ENCODE measurements at places on chromosomes 4 and X. TPM values are rescaled to one million over a fixed set of nuclear protein-coding genes. Genes with fewer than 3 reads are reported as not detected.

- no peak for DNase-seq
These were observed 28.7 kb downstream of the PAPSS1 start for GRCh38 chr4:107691378-107691777.

The COL25A1 gene
- total RNA-seq = 0.95 TPM

DNA sequence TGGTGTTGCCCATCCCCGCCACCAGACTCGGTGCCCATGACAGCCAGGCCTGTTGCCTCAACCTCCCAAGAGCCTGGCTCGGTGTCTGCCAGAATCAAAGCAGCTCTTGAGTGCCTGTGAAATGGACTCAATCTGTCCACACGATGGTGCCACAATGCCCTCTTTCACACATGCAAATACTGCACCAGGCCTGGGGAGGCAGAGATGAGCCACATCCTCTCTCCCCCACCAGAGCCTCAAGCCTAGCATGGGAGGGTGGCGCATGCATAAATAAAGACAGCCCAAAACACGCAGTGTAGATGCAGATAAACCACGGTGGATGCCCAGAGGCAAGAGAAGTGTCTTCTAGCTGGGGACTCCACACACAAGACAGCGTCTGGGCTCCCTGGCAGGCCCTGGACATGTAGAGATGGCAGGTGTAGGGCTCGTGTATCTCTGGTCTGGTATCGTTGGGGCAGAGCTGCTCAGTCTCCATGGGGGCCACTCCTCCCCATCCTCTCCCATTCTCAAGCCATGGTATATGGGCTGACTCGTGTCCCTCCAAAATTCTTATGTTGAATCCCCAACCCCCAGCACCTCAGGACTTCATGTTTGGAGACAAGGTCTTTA, 65.6 kb downstream of the JAKMIP1 start:
- no peak for DNase-seq

- no peak for DNase-seq
These were observed 13.2 kb downstream of the DGKQ start for GRCh38 chr4:960140-960635.

The HMX1 gene
- total RNA-seq = not detected

DNA sequence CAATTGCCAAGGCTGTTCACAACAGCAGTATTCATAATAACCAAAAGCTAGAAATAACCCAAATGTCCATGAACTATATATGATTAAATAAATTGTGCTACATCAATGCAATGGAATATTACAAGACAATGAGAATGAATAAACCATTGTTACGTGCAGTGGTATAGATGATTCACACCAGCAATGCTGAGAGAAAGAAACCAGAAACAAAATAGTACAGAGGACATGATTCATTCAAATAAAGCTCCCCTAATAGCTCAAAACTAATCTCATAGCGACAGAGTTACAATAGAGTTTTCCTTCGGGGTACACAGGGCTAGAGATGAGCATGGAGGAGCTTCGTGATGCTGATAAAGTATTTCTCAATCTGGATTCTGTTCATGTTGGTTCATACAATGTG, 148.1 kb upstream of the SPANXN1 start:
- DNase-seq = no peak

The MAGEH1 gene
- total RNA-seq = 28.9 TPM

DNA sequence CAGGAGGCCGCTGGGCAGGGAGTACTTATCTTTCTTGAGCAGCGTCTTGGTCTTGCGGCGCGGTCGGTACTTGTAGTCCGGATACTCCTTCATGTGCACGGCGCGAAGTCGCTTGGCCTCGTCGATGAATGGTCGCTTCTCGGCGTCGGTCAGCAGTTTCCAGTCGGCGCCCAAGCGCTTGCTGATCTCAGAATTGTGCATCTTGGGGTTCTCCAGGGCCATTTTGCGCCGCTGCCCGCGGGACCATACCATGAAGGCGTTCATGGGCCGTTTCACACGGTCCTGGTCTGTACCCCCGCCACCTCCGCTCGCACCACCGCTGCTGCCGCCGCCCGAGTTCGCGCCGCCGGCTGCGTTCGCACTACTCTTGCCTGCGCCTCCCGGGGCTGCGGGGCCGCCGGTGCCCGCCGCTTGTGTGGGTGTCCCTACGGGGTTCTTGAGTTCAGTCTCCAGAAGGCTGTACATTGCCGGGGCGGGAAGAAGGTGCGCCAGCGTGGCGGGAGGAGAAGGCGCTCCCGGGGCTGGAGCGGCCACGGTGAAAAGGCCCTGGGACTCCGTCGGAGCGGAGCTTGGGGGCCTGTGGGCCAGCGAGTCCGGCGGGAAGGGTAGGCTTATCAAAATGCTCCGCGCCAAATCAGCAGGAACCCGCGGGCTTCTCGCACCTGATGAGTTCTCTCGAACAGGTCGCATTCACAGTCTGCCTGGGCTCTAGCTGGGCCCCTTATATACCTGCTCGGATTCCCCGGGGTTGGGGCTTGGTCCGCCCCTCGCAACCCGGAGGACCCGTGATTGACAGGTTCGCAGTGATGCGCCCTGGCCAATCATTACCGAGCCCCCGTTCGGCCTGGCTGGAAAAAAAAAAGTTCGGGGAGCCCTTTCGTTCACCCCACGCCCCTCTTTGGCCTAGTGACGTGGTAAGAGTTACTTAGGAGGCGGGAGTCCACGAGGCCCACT, at the start of gene SOX3:
Gene SOX3 (minus strand): TSS at position 699 of the 954 bp plus-strand sequence. CDS start 9 bp downstream, at position 690.
- DNase-seq = no peak

- no peak for DNase-seq
These were observed 4.7 kb downstream of the MGARP start for GRCh38 chr4:139275281-139275735.

DNA sequence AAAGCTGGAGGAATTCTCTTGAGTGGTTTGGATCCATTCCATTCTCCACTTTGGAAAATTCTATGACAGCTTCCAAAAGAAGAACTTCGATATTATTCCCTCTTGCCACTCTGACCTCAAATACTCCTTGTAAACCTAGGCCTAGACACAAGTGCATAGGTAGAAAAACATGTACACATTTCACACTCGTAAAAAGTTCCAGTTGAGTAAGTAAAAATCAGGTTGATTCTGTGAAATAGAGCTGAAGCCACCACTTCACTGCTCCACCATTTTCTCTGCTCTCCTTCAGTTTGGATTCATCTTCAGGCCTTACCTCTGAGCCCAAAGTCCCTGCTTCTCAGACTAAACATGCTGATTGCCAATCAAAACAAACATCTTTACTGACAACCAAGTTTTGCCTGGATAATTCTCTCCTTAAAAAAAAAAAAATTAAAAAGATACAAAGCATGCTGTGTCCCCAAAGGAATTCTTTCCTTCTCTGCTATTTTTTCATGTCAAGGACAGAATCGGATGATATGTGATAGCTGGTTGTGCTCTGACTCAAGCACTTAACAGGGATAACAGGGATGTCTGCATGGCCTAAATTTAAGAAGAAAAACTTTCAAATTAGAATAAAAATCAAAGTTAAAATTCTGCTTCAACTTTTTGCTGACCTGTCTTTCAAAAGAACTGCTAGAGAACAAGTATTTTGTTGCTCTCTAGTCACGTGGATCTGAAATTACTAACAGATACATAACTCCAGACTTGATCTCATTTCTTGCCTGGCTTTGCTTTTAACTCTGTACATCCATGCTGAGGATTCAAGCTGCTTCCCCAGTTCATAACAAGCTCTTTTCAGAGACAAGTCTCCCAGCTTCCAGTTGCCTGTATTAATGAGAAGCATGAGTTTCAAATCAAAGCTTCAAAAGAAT, 420.9 kb upstream of the INTU start:
- no peak for DNase-seq

The ATOH1 gene
- not detected for total RNA-seq

DNA sequence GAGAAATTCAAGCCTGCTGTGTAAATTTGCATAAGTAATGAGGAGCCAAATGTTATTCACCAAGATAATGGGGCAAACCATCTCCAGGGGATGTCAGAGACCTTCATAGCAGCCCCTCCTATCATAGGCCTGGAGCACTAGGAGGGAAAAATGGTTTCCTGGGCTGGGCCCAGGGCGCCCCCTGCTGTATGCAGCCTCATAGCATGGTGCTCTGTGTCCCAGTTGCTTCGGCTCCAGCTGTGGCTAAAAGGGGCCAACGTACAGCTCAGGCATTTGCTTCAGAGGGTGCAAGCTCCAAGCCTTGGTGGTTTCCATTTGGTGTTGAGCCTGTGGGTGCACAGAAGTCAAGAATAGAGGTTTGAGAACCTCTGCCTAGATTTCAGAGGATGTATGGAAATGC, 859.3 kb downstream of the RPA4 start:
- DNase-seq = no peak

DNA sequence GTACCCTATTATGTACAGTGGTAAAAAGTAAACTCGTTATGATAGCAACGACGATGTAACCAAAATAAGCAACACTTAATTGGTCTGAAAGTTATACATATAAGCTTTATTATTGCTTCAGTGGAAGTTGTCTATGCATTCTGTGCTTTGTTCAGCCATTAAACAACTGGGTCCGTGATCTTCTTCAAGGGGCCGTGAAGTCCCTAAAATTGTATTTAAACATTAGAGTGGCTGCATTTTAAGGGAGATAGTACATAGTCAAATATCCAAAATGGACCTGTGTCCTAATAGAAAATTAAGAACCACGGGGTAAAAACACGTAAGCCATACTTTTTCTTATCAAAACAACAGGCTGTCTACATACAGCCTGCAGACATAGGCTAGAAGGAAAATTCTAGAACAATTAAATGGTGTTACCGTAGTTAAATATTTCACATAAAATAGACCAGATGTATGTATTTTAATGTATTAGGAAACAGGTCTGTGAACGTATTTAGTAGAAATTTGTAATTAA, 2.1 kb downstream of the GUCY1A1 start:
- no peak for DNase-seq

The JCHAIN gene
- 8.4 TPM for total RNA-seq

GRCh38 chr4:150461957-150462356, 120.0 kb upstream of the MAB21L2 start:
- no peak for DNase-seq

DNA sequence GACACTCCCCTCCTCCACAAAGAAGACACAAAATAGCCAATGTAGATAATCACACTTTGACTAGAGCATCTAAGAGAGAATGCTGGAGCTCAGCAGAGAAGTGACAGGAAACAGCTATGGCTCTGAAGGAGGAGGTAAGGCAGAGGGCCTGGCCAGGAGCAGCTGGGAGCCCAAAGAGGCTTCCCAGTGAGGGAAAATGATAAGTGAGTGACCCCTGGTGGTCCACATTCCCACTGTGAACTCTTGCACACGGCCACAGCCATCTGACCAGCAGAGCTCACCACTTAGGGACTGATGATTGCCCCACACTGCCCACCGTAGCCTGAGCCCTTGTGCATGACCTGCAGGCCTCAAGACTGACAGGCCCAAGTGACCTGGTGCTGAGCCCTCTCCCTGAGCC, 162.7 kb upstream of the GALNTL6 start:
- DNase-seq = no peak

The IBSP gene
- total RNA-seq = not detected

The CXCL8 gene
- total RNA-seq = 0.48 TPM

DNA sequence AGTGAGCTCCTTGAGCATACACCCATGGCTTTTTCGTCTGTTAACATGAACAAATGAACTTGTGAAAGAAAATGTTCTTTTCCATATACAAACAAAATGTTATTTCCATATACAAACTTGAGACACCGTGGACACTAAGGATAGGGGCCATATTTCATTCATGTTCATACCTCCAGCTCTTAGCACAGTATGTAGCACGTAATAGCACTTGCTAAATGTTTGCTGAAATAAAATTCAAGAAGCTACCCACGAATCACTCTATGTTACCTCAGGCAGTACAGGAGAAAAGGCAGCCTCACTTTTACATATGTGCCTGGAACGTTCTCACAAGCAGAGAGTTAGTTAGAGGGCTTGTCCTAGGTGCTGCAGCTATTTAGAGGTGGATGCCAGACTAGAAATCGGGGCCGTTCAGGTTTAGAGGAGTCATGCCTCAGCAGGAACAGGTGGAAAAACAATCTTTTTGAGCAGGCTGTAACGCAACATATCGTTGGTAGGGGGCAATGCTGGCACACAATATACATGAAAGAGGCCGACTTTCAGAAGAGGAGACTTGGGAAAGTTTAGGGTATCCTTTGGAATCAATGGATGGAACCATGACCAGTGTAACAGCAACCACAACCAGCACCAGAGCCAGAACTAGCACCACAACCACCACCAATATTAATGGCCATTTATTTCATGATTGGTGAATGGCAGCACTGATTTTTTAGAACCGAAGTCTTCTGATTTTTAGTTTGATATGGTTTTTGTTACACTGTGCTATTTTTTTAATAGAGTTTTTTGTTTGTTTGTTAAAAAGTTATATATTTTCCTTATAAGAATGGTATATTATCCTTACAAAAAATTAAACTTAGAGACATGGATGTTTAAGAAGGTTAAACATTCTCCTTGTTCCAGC, 14.8 kb upstream of the PAQR3 start:
- DNase-seq = no peak

Data from ovary (tissue), 10 donors.